Esophagus mucosa (tissue), 1 donor: ENCODE measurements at places on chromosomes 11 and 22.
A peak's percentile ranks its signal among the peaks of the same experiment; 100 is the strongest.

- ATAC-seq: no peak
Observed at GRCh38 chr22:17913801-17914347, 110.5 kb downstream of the MICAL3 start.

GRCh38 chr22:43017525-43018460 lies 2.8 kb upstream of the PACSIN2 start:
- ATAC-seq: no peak

GRCh38 chr11:101860696-101861427 lies 53.9 kb upstream of the CEP126 start:
- peak; percentile 72 for ATAC-seq

DNA sequence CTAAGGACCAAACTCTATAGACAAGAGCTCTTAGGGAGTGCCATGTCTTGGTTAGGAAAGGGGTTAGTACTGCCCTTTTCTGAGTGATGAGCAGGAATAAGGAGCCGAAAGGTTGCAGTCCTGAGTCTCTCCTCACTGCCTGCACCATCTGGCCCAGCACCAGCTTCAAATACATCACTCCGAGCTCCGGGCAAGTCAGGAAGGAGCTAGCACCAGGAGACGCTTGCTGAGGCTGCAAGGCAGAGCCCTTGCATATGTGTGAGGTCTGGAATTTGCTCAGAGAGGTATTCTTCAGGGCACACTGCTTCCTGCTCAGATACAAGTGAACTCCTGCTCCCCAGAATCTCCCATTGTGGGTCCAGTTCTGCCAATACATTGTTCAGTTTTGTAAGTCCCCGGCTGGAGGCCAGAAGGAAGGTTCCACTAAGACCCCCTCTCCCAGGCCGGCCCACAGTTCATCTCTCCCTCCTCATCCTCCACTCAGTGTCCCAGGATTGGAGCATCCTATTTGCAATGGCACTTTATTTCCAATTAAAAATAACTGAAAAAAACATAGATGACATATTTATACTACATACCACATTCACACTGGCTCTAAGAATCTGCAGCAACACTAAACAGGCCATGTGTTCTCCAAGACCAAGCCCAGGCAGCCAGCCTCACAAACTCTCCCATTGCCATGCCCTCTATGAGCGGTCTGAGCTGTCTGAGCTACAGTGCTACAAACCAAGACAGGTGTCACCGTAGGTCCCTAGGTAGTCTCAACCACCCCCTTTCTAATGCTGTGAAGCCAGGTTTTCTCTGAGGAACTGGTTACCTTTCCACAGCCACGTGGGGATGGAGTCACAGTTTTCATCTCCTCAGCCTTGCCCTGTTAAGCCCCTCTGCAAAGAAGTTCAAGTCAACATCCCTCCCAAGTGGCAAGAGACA lies 55.1 kb upstream of the SPATA19 start:
- ATAC-seq: no peak

DNA sequence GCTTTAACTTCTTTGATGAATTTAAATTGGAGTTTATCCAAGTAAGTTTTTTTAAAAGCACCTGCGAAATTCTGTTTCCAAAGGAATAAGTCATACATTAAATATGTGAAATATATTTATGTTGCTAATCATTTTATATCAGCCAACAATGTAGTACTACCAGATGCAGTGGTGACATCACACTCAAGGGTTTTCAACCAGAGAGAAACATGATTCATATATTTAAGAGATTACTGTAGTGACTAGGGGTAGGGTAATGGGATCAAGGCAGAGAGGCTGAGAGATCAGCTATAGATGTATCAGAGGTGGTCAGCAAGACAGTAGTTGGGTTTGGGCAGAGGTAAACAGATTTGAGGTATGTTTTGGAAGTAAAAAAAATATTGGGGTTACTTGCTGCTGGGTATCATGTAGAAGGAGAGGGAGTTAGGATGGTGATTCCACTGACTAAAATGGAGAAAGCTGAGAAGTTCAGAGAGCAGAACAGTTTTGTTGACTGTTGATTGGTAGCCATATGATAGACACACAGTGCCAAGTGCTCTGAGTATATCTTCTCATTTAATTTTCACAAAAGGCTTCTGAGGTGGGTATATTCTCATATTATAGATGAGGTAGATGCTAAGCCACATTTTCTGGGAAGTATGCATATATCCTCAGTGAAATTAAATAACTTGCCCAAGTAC lies 39.4 kb downstream of the CEP57 start:
- ATAC-seq: peak; percentile 31

DNA sequence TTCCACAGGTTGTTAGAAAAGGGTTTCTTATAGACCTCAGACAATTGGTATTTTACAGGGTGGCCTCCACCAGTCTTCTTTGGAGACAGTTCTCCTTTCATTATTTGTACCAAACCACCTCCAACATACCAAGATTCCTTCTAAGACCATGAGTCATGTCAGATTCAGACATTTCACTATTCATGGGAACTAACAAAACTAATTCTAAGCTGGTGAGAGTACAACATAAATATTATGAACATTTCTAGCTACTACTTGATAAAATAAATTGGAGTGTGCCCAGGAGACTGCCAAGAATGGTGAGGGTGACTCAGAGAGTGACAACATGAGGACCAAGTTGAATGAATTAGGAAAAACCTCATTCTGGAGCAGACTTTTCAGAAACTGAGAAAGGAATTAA lies 494.6 kb upstream of the LRRC4C start:
- ATAC-seq: no peak

DNA sequence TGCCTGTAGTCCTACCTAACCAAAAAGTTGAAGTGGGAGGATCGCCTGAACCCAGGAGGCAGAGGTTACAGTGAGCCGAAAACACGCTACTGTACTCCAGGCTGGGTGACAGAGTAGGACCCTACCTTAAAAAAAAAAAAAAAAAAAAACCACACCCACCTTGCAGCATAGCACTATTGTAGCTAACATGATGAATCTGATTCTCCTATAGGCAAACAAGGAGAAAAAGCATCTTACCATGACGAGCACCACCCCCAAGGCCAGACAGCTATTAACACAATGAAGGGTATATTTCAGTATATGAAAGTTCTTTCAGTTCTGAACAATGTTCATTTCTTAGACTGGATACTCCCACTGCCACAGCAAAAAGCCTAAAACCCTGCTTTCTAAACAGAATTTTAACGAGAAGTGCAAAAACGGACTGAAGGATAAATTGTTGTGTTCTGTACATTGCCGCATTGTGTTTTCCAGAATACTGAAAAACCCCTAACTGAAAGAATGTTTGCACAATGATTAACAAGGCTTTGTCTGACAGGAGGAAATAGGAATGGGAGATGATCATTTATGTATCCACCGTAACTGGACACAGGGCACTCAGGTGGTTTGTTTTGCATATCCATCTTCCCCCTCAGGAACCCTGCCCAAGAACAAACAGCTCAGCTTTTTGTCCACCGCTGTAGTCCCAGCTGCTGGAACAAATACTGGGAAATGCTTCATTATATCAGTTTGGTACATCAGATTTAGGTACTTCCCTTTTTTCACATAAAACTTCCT lies 8.9 kb downstream of the PISD start:
- peak; percentile 50 for ATAC-seq

DNA sequence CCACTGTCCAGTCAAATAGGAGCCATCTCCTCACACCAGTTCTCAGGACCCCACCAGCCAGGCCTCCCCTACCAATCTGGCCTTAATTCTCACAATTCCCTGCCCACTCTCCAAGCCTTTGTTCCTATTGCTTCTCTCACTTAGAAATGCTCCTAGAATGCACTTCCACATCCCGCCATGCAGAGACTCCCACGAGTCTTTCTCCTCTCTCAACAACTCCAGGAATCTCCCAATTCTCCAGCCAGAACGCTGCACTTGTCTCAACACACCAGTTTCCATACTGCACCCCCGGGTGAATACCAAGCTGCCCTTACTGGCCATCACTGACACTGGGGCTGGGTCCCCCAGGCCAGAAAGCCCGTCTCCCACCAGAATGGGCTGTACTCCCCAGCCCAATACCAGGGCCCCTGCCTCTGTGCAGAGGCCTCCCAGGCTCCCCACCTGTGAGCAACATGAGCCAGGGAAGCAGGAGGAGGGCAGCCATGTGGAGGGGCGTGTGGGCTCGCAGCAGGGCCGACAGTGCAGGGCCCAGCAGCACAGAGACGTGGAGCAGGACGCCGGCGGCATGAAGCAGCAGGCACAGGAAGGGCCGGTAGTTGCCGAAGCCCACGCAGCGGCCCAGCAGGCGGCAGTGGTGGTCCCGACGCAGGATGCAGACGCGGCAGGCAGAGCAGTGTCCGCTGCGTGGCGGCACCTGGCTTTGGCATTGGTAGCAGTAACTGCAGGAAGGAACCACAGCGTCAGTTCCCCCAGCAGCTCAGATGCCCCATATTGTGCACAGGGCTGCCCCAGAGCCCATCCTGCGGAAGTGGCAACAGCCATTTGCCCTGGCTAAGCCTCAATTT lies 2.4 kb downstream of the ZDHHC24 start:
- ATAC-seq: peak; percentile 14

GRCh38 chr11:102685338-102685737 lies 20.2 kb downstream of the MMP27 start:
- peak; percentile 44 for ATAC-seq

DNA sequence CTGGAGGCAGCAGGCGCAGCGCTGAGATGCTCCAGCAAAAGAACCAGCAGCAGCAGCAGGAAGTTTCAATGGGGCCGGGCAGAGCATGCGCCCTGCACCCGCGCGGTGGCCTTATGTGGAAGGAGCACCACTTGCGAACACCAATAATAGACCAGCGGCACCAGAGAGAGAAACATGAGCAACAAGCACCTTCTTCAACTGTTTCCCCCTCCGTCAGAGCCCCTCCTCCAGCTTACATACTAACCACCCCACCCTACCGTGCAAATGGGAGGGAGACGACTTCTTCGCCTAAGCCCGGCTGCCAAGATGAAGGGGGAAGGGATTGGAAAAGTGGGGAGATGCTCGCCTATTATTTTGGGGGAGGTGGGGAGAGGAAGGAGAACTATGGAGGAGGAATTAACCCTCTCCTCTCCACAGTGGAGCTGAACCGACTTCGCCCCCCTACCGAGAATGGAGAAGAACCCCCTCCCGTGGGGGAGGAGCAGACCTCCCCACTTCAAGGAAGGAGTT lies 1.1 kb downstream of the RSF1 start:
- peak; percentile 62 for ATAC-seq

DNA sequence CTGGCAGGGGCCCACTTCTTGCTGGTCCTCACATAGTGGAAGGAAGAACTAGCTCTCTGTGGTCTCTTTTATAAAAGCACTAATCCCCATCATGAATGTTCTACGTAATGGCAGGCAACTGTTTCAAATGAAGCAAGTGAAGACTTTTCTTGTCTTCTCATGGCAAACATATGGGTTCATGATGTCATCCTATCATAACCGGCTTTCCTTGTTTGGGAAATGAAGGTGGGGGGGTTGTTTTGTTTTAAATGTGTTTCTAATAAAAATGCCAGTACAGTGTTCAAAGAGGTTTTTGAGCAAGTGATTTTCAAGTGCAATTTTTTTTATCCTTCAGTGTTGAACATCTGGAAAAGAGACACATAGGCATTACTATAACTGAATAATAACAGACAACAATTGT lies 33.4 kb downstream of the REXO2 start:
- no peak for ATAC-seq

DNA sequence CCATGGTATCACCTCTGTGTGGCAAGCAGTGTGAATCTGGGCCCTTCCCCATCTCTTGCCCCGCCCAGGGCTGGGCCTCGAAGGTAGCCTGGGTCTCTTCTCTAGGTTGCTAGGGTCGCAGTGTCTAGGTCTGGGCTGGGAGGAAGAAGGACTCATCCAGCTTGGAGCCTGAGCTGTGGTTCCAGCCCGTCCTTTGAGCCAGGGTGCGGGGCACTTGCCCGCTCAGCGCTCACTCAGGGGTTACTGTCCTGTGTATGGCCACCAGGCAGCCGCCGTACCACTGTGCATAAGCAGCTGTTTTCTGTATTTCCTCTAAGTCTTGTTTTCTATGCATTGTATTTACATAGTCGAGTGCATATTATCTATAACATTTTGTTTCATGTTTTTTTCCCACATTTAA lies 160.9 kb downstream of the TBC1D22A start:
- peak; percentile 22 for ATAC-seq

GRCh38 chr11:6693342-6694228 lies 10.4 kb upstream of the MRPL17 start:
- ATAC-seq: no peak

DNA sequence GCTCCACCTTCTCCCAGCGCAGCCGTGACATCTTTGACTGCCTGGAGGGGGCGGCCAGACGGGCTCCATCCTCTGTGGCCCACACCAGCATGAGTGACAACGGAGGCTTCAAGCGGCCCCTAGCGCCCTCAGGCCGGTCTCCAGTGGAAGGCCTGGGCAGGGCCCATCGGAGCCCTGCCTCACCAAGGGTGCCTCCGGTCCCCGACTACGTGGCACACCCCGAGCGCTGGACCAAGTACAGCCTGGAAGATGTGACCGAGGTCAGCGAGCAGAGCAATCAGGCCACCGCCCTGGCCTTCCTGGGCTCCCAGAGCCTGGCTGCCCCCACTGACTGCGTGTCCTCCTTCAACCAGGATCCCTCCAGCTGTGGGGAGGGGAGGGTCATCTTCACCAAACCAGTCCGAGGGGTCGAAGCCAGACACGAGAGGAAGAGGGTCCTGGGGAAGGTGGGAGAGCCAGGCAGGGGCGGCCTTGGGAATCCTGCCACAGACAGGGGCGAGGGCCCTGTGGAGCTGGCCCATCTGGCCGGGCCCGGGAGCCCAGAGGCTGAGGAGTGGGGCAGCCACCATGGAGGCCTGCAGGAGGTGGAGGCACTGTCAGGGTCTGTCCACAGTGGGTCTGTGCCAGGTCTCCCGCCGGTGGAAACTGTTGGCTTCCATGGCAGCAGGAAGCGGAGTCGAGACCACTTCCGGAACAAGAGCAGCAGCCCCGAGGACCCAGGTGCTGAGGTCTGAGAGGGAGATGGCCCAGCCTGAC lies 2.5 kb downstream of the TSSC4 start:
- no peak for ATAC-seq

DNA sequence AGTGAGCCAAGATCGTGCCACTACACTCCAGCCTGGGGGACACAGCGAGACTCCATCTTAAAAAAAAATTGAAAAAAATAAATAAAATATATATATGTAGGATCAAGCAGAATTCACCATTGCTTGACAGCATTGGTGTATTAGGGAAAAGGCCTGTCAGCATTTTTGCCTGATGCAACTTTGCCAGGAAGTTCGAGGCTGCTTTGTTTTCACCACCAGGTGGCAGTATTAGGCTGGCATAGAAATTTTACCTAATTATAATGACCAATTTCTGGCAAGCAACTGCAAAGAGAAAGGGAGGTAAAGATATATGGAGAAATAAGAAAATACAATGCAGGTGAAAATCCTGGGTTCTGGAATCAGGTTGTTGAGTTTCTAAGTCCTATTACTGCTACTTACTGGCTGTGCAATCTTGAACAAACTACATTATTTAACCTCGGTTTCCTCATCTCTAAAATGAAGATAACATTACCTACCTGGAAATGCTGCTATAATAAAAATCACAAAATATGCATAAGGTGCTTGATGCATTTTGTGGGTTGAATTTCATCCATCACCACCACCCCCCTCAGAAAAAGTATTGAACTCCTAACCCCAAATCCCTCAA lies 24.7 kb downstream of the LAYN start:
- ATAC-seq: peak; percentile 72

DNA sequence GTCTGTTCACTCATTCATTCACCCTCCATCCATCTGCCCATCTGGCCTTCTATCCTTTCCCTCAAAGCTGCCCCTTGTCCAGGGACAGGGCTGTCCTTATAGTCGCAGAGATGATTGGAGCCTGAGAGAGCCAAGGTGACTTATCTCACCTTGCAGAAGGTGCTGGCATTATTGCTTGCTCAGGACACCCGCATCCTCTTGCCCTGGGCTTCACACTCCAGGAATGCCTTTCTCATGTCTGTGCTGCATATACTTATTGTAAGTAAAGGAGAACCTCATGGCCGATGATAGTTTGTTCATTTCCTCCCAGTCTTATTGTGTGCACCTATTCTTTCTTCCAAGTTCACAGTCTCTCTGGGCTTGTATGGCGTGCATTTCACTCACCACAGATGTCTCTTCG lies 49.1 kb upstream of the CCDC188 start:
- ATAC-seq: no peak
